ENCODE measurements at places on chromosomes 4 and X.

GRCh38 chr4:7347981-7348380 is 86.7 kb downstream of the PSAPL1 start:
- no peak for DNase-seq

DNA sequence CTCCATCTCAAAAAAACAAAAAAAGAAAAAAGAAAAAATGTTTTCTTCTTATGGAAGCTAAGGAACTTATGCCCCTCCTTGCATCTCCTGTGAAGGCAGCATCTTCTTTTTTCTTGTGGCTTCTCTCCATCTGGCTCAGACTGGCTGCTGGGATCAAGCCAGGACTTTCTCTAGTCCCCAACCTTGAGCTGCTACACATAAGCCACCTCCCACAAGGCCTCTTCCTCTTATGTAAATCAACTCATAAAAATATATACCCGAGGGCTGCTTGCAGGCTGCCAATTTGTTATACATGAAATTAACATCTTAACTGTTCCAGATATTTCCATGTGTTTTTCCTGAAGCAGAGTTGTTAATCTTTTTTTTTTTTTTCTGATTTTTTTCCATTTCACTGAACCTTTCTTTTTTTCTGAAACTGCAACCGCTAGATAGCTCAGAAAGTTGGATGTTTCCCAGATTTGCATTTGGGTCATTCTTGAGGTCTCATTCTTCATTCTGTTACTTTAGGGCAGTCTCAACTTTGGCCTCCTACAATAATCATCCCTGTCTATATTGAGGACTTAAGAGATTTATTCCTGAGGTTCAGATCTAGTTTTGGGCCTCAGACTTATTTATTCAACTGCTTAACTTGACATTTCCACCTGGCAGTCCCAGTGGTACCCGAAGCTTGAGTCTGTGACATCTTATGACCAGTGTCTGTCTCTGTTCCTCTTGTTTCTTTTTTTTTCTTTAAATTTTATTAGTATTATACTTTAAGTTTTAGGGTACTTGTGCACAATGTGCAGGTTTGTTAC is 10.3 kb downstream of the SNX25 start:
- DNase-seq: no peak

DNA sequence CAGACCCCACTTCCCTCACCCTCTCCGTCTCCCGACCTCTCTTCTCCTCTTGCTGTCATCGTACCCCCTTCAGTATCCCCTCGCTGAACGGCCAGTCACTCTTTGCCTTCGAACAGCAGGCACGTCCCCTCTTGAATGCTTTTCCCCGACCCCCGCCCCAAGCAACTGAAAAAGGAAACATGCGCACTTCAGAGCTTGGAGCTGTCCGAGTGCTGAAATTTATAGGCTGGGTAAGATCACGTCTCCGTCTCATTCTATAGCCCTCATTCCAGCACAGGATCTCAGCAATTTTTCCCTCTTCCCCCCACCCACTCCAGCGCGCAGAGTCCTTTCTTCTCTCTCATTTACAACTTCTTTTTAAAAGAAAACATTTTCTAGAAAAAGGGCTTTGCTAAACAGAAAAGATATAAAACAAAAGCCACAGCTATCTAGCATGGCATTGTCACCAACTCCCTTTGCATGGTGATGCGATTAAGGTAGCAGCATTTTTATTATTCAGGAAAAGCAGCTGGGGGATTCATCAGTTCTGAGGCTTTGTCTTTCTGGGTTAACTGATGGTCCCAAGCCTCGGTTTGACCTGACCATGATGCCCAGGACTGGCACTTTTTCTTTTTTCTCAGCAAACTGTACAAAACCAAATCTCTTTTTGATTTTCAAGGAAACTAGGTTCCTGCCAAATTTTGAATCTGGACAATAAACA is at the start of gene GLRA2:
Gene GLRA2 (plus strand): TSS at position 247 of the 700 bp plus-strand sequence. CDS start 522 bp downstream, outside the sequence.
- no peak for DNase-seq

DNA sequence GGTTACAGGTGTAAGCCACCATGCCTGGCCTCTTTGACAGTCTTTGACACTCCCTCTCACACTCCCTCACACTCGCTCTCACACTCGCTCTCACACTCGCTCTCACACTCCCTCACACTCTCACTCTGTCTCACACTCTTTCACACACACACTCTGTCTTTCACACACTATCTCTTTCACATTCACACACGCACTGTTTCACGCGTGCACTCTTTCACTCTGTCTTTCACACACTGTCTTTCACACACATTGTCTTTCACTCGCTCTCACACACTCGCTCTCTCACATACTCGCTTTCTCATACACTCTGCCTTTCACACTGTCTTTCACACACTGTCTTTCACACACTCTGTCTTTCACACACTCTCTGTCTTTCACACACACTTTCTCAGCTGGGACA is 167.1 kb upstream of the CXCL13 start:
- no peak for DNase-seq

DNA sequence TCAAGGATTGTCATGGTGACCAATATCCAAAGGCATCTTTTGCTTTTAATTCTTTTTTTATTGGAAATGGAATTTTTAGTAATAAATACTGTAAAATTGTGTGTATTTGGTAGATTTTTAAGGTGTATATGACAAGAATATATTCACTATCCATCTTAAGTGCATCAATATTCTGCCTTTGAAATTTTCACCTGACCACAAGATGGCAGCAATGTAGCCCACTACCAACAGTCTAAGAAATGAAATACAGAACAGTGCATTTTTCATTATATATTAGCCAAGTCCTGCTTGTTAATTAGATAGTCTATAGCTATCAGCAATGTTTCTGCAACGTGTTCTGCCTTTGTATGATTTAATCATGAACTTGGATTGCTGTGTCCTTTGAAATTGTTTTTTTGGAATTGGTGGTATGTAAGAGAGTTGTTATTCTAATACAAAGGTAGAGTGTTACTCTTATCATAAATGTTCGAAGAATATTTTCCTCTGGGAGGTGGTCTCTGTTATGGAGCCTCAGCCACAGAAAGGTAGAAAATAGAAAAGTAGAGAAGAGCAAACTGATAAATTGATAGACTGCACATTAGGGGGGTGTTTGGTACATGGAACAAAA is 38.2 kb downstream of the HPGDS start:
- DNase-seq: no peak

- DNase-seq: no peak
These were observed 867.7 kb upstream of the AGA start for GRCh38 chr4:178309890-178310289.

- no peak for DNase-seq
These were observed 40.2 kb upstream of the CRMP1 start for GRCh38 chr4:5933116-5933515.

GRCh38 chrX:107429090-107429489 is 20.4 kb upstream of the FRMPD3 start:
- no peak for DNase-seq

- no peak for DNase-seq
These were observed 14.9 kb upstream of the MORC4 start for GRCh38 chrX:107014936-107015335.

GRCh38 chr4:41897698-41898097 is 37.5 kb upstream of the TMEM33 start:
- DNase-seq: no peak

DNA sequence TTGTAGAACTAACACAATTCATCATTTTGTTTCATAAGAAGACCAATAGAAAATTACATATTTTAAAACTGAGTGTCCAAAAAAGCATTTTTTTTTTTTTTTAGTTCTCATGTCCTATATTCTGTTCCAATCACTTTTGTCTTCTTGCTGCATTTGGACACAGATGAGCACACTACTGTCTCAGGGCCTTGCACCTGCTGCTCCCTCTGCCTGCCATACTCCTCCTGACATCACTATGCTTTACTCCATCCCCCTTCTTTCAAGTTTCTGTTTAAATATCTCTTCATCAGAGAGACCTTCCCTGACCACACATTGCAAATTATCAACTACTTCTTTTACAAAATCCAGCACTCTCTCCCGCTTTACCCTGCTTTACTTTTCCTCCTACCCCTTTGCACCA is 230.7 kb upstream of the GK2 start:
- DNase-seq: no peak

- DNase-seq: no peak
These were observed 59.4 kb upstream of the C4orf54 start for GRCh38 chr4:99716996-99717395.

DNA sequence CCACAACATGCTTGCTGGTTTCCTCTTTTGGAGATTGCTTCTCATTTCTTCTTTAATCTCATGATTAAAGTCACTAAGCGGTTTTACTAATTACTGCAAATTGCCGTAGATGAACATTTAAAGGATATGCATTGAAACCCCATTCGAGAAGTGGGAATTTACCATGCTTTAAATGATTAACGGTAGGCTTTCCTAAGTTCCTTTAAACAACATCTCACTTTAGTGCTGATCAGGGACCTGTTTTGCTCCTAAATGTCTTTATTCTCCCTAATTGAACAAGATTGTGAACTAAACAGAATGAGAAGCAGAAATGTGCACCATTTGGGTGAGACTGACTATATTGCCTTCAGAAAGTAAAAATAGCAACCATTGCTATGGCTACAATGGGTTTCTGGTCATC is 430.3 kb downstream of the GALNTL6 start:
- DNase-seq: no peak

DNA sequence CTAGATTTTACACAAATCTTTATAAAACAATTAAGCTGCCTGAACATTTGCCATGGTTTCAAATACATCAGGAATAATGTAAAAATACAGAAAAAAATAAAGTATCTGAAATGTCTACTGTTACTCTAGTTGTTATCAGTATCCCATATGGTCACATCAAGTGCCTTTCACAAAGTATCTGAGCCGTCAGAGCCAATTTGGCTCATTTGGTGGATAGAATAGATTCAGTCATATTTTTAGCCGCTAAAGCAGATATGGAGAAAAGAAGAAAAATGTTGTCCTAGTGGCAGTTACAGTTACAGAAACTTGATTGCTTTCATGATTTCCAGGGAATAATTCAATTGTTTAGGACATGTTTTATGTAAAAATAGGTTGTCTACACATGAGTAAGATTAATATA is 641.1 kb downstream of the RAPGEF2 start:
- DNase-seq: no peak

DNA sequence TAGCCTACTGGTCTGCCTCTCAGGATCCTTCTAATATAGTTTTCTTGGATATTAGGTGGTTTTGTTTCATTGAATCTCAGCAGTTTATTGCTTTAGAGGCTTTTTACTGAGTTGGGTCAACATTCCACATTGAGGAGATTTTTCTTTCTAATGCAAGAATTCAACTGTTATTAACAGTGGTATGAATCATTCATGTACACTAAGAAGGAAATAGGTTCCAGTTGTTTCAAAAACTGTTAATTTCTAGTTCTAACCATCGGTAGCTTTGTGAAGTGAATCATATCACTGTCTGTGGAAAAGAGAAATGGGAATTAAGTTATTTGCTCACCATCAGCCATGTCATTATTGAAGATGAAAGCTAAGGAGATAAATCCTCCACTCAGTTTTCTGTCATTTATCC is 331.5 kb downstream of the RPA4 start:
- no peak for DNase-seq

GRCh38 chr4:38164346-38164745 is 204.1 kb downstream of the PTTG2 start:
- DNase-seq: no peak

- no peak for DNase-seq
These were observed 49.6 kb downstream of the KIT start for GRCh38 chr4:54707406-54707805.

GRCh38 chr4:179196511-179196910 is 1754.3 kb upstream of the AGA start:
- DNase-seq: no peak

- no peak for DNase-seq
These were observed 153.2 kb upstream of the PRDX4 start for GRCh38 chrX:23514082-23514481.

GRCh38 chr4:8147231-8147970 is 11.2 kb downstream of the ABLIM2 start:
- DNase-seq: no peak

- DNase-seq: no peak
These were observed 18.6 kb downstream of the RXFP1 start for GRCh38 chr4:158540125-158540907.

DNA sequence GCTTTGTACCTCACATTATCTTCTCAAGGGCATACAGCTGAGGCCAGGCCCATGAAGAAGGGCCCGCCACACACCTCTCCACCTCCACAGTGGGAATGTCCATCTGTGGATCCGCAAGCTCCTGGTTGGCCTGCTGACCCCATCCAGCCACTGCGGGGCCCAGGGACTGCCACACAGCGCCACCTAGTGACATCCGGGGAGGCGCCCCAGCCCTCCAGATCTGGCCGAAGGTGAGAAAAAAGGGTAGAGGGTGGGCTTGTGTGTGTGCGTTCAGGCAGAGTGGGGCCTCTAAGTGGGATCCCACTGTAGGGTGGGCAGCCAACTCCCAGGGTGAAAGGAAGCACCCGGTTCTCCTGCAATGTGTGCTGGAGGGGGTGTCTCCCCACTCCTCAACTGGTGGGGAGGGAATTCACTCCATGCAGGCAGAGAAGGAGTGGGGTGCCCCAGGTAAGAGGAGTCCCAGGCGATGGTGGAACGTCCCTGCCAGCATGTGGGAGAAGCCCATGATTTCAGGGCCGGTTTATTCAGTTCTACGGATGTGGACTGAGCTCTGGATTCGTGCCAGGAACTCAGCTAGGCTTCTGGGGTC is 117.3 kb downstream of the ENPP6 start:
- no peak for DNase-seq

- DNase-seq: no peak
These were observed 90.3 kb upstream of the CAMK2D start for GRCh38 chr4:113851816-113852215.
